ENCODE measurements at places on chromosomes 12 and 14. TPM values are rescaled to one million over a fixed set of nuclear protein-coding genes. Genes with fewer than 3 reads are reported as not detected.

DNA sequence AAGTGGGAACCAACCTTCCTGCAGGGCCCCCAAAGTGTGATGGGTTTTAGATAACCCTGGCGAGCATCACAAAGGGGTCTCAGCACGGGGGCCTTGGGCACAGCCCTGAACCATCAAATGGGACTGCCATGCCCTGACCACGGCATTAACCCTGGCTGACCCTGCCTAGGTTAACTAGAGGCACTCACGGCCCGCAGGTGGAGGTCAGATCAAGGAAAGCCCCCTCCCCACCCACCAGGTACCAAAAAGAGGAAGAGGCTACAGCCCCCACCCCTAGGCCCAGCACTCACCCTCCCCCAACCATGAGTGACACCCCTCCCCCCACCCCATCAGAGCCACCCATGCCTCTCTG lies 42.5 kb downstream of the CCNK start:
- no peak for DNase-seq
- H3K36me3 ChIP-seq, result no peaks in the 10 kb centered on the region
- H3K27ac ChIP-seq, result peak overlapping the region; percentile 95
- no peak overlapping the region for H3K4me3 ChIP-seq
- peaks cover 50% of the 10 kb centered on the region for H3K4me1 ChIP-seq

The GYS2 gene
- not detected for total RNA-seq

GRCh38 chr14:104473649-104474494 lies 105.7 kb upstream of the C14orf180 start:
- no peak for DNase-seq
- no peaks in the 10 kb centered on the region for H3K36me3 ChIP-seq
- no peak overlapping the region for H3K4me3 ChIP-seq
- no peaks in the 10 kb centered on the region for H3K4me1 ChIP-seq
- H3K27me3 ChIP-seq, result peaks cover 28% of the 10 kb centered on the region
- H3K27ac ChIP-seq, result no peak overlapping the region

The MSI1 gene
- 27.7 TPM for total RNA-seq

The SNX6 gene
- total RNA-seq, result 62.8 TPM

- H3K4me1 ChIP-seq, result peaks cover 22% of the 10 kb centered on the region
- no peak for DNase-seq
- no peak overlapping the region for H3K27ac ChIP-seq
- no peaks in the 10 kb centered on the region for H3K36me3 ChIP-seq
These were observed 5.5 kb upstream of the HOXC9 start for GRCh38 chr12:53994264-53995001.

All from mesothelial cell of epicardium (in vitro differentiated cells).